AG04449 (cell line): ENCODE measurements at places on chromosomes 1 and 21.

DNA sequence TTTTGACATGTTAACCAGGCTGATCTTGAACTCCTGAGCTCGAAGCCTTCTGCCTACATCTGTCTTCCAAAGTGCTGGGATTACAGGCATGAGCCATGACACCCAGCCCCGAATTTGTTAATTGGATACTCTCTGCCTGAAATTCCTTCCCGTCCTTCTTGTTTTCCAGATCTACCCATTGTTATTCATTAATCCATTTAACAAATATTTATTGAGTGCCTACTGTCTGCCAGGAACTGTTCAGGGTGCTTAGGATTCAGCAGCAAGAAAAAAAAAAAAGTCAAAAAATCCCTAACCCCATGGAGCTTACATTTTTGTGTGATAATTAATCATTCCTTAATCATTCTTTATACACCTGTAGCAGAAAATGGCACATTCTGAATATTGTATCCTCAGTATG is 206.8 kb upstream of the FOXD3 start:
- DNase-seq, result no peak

GRCh38 chr1:96559707-96560596 is 161.6 kb upstream of the PTBP2 start:
- DNase-seq, result peak; percentile 90

DNA sequence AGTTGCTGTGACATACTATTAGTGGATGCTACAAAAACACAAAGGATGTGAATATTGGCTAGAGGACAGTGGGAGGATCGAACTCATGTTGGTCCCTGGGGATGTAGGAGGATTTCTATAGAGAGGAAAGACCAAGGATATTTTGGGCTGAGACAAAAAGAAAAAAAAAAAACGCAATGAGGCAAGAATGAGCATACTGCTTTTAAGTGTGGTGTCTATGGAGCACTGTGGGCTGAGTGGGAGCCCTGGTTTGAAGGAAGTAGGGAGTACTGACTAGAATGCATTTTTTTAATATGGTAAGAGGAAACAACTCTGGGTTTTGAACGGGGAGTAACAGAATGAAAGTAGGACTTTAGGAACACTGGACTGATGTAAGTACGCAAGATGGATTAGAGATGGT is 450.7 kb downstream of the NEGR1 start:
- DNase-seq, result no peak

- no peak for DNase-seq
Measured at GRCh38 chr21:37402251-37402867, 35.8 kb downstream of the DYRK1A start.

DNA sequence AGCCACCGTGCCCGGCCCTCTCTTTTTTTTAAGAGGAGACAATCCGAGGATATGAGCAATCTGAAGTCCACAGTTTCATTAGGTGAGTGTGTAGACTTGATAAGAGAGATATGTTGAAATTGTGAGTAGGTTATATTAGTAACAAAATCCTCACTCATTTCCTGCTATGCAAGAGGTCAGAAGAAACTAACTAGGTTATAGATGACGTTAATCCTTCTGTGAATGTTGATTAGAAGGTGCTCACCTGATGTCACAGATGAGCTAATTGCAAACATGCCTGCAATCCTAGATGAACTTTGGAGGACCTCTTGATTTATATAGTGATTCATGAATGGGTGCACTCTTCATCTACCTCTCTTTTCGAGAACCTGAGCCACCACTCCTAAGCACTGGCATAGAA is 29.3 kb downstream of the NTMT2 start:
- DNase-seq, result no peak

- DNase-seq, result no peak
Measured at GRCh38 chr1:34982820-34983376, 2.2 kb downstream of the TMEM35B start.

DNA sequence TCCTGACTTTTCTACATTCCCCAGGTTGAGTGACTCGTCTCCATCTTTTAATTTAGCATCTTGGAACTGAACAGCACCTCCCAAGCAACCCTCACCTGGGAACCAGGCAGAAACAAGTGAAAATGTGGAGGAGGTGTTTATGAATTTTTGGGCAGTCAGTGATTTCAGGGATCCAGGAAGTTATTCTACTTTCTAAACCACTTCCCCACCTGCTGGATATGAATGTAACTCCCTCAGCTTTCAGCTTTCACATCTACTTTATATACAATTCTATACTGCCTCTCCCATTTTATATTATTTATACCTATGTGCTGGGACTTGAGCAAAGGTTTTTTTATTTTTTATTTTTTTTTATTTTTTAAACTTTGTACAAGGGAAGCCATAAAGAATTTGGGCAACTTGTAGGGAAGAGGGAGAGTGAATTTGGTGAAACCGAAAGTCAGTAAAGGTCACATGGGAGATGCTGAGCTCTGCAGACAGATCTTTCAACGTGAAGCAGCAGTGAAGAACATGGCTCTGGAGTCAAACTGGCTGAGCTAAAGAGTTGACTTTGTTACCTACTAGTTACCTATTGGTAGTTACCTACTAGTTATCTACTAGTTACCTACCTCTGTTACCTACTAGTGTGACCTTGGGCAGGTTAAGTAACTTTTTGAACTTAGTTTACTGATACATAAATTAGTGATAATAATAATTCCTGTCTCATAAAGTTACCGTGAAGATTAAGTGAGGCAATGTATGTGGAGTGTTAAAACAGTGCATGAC is 45.5 kb downstream of the DDR2 start:
- DNase-seq, result no peak

DNA sequence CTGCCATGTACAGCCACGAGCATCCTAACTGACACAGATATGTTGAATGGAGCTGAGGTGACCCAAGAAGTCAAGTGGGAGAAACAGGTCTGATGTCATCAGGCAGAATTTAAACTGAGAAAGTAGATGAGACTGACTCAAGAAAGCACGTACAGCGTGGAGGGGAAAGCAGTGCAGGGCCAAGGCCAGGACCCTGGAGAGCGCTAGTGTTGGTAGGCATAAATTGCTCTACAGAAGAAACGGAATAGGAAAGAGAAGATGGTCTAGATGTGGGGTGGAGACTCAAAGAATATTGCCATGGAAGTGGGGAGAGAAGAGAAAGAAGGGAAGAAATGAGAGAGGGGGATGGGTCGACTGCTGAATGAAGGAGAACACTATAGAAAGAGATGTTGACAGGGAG is 45.3 kb upstream of the GJB5 start:
- no peak for DNase-seq

GRCh38 chr1:182207300-182207699 is 145.8 kb upstream of the ZNF648 start:
- DNase-seq, result no peak

DNA sequence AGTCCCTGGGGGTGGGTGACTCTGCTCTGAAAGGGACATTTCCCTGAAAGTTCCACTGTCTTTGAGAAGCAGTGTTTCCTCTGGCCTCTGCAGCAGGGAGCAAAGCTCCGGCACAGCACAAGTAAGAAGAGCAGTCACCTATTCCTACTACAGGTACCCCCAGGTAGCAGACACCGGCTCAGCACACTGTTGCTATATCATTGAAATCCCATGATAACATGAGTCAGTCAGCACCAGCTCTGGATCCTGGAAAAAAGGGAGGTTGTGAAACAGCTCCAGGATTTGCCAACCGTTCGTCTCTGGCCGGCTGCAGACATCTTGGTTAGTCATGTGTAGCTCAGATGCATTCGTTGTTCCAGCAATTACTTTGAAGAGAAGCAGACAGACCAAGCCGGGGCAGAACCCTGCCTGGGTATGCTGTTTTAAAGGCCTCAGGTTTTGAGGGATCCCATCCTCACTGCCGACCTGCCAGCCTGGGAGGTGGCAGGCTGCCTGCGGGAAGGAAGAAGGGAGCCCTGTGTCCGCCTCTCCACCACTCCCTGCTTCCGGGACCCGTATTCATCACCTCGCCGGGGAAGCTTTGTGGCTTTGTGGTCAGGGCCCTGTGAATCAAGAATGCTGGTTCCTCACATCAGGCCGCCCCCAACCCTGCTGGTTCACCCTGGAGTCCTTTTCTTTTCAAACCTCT is 139.2 kb downstream of the CLIC6 start:
- peak; percentile 87 for DNase-seq

- DNase-seq, result no peak
Measured at GRCh38 chr21:34266351-34266750, 97.5 kb upstream of the KCNE2 start.

GRCh38 chr1:24052220-24052619 is 59.7 kb downstream of the MYOM3 start:
- DNase-seq, result peak; percentile 33

DNA sequence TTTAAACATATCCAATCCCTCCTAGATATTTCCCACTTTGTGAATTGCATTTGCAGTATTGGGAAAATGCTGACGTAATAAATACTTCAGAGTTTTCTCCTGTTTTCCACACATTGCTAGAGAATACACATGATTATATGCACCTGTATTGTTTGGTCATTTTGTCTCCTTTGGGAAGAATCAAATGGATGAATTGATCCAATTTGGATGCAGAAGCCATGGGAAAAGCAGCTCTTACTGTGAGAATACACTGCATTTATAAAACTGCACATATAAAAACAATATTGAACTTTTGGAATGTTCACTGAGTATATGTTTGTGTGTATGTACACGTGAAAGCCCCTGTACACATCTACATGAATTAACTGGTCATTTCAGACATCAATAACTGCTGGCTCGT is 306.6 kb upstream of the LYPLAL1 start:
- DNase-seq, result no peak

DNA sequence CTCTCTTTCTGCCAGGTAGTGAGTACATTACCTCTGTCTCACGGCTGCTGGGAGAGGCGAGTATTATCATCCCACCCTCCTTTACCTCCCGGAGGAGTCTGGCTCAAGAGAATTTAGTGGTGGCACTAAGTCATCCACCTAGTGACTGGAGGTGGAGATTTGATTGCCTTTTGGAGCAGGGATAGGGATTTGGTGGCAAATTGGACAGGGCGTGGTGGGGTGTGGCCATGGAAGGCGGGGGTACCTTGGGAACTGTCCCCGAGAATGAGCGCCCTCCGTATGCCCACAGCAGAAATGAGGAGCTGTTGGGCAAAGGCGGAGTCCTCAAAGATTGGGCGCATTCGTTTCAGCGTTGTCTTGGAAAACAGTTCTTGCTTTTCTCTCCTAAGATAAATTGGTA is 32.1 kb upstream of the HMGN1 start:
- no peak for DNase-seq

DNA sequence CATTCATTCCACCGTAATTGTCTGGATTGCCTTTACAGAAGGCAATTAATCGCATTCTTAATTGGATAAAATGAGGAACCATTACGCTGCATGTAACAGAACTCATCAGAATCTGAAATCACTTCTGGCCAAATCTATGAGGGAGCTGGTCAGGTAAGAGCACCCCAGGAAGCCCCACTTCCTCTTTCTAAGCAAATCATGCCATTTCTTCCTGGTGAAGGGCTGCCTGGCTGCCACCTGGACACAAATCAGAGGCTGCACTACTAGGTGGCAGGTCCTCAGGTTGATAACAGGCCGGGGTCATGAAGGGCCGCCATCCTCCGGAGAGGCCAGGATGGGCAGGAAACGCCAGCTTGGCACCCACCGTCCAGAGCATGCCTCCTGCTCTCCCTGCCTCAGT is 73.7 kb downstream of the CAPZB start:
- no peak for DNase-seq

DNA sequence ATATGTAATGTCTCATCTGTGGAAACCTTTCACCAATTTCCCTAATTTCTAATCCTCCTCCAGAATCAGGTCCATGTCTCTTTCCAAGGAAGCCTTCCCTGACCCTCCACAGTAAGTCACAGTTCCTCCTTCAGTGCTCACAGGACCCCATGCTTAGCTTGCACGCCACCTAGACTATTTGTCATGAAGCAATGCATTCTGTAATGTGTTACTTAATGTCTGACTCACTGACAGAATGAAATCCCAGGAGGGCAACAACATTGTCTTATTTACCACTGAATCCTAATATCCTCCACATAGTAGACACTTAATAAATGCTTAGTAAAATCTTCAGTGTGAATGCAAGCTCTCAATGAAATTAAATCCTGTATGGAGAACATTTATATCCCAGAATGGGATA is 245.9 kb upstream of the PLD5 start:
- no peak for DNase-seq

GRCh38 chr21:38323721-38324531 is 67.1 kb downstream of the KCNJ15 start:
- DNase-seq, result peak; percentile 92

DNA sequence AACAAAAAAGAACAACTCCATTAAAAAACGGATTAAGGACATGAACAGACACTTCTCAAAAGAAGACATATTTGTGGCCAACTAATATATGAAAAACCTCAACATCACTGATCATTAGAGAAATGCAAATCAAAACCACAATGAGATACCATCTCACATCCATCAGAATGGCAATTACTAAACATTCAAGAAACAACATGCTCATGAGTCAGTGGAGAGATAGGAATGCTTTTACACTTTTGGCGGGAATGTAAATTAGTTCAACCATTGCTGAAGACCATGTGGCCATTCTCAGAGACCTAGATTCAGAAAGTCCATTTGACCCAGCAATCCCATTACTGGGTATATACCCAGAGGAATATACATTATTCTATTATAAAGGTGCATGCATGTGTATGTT is 1442.6 kb upstream of the B3GALT2 start:
- no peak for DNase-seq

DNA sequence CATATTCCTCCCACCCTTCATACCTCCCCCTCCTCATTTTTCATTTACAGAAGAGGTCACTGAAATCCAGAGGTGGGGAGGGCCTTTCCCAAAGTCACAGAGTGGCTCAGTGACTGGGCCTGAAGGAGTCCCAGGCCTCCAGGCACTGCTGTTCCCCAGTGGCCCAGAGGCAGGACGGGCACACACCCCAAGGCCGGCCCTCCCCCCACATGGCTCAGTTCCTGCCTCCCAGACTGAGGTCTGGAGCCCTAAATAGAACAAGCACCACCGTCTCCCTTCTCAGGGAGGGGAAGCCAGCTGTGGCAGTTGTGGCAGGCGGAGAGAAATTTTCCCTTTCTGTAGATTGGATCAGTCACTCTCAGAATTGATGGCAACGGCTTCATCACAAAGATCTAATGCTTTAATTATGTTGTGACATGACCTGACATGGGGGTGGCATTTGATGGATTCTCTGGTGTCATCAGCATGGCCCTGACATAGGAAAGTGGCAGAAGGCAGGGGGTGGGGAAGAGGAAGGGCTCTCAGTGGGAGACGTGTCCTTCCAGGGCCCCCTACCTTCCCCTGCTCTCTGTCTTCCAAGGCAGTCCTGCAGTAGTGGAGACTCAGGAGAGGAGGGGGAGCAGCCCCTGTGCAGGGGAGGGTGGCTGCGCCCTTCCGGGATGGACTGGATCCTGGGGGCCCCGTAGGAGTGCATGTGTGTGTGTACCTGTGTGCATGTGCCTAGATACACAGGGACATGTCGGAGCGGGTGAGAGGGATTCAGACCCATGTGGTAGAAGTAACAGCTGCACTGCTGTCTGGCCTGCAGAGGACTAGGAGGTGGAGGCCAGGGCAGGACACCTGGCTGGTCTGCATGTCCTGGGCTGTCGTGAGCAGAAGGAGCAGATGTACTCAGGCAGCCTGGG is 41.2 kb upstream of the FOXO6 start:
- DNase-seq, result no peak

- DNase-seq, result no peak
Measured at GRCh38 chr1:86062453-86062852, 94.1 kb downstream of the COL24A1 start.
